ENCODE measurements at places on chromosomes 2 and 18. TPM values are rescaled to one million over a fixed set of nuclear protein-coding genes. Genes with fewer than 3 reads are reported as not detected.
A peak's percentile ranks its signal among the peaks of the same experiment; 100 is the strongest.

- DNase-seq = peak; percentile 78
- H3K36me3 ChIP-seq = no peaks in the 10 kb centered on the region
- peaks cover 26% of the 10 kb centered on the region for H3K27me3 ChIP-seq
- H3K27ac ChIP-seq = no peak overlapping the region
These were observed 34.5 kb downstream of the NEURL3 start for GRCh38 chr2:96470636-96471035.

DNA sequence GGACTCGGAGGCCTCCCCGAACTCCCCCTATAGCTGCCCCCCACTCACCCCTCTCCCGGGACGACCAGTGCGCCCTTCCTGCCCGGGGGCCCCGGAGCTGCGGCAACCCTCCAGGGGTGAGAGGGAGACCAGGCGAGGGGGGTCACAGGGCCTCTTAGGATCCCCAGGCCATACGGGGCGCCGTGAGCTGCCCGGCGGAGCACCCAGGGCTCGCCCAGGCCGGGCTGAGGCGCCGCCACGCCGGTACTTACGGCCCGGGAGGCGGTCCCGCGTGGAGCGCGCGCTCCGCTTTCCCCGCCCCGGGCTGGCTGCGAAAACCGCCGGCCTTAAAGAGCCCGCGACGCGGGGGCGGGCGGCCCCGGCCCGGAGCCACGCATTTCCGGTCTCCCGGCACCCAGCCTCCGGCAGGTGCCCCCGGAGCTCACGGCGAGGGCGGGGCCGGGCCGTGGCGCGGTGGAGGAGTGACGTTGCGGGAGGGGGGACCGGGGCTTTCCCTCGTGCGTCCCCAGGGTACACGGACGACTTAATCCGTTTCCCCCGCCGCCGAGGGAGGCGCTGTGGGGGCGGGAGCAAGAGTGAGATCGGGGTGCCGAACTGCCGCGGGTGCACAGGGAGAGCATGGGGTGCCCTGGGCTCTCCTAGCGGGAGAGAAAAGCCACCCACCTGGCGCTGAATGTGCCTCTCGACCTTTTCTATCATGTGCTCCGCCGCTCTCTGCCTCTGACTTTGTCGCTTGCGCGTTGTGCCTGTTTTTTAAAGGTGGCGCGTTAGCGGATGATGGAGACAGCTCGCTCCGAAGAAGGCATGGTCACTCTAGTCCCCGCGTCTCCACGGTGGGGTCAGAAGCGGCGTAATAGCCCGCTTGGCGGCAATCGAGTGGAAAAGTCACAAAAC is at the start of gene METTL21A:
METTL21A (minus strand) TSS at position 381 of the 894 bp plus-strand sequence. CDS start 1,019 bp downstream, outside the sequence.
- H3K4me3 ChIP-seq = peak within 1 kb of the TSS; percentile 94
- peaks cover 8% of the 10 kb centered on the region for H3K36me3 ChIP-seq
- H3K27me3 ChIP-seq = no peaks in the 10 kb centered on the region
- DNase-seq = peak; percentile 96

DNA sequence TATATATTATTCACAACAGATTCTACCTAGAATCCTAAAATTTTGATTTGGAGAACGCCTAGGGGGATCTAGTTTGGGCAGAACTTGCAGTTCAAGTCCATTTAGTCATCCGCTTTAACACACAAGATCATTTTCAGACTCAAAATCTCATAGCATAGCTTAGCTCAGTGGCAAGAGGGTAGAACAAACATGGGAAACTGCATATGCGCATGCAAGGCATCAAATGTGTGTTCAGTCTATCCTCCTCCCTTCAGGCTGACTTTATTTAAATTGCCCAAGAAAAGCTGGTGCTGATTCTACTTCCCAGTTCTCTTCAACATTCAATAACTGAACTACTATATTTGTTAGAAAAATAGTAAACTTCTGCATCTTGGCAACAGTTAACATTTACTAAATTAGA is 79.6 kb upstream of the NRXN1 start:
- no peak overlapping the region for H3K27ac ChIP-seq
- no peaks in the 10 kb centered on the region for H3K36me3 ChIP-seq
- H3K27me3 ChIP-seq = no peaks in the 10 kb centered on the region
- no peak overlapping the region for H3K4me3 ChIP-seq
- no peak for DNase-seq
- H3K4me1 ChIP-seq = no peaks in the 10 kb centered on the region

DNA sequence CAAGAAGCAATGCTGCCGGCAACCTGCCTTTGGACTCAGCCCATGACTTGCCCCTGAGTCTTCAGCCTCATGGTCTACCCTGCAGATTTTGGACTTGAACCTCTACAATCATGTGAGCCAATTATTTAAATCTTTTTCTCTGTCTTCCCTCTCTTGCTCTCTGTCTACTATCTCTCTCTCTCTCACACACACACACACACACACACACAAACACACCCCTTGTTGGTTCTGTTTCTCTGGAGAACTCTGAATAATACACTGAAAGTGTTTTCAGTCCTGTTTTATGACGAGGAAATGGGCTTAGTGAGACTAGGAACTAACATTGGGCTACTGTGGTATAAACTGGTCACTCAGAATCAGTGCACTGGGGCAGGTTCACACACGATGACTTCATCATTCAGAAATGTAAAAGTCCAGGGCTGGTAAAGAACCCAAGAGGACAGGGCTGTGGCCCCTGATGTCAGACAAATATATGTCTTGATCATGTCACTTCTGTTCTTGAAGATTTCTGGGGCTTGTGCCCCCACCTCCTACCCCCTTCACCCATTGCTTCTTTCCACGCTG is 266.1 kb upstream of the SIX2 start:
- no peaks in the 10 kb centered on the region for H3K36me3 ChIP-seq
- H3K4me1 ChIP-seq = peaks cover 22% of the 10 kb centered on the region
- H3K27me3 ChIP-seq = no peaks in the 10 kb centered on the region
- DNase-seq = peak; percentile 75

DNA sequence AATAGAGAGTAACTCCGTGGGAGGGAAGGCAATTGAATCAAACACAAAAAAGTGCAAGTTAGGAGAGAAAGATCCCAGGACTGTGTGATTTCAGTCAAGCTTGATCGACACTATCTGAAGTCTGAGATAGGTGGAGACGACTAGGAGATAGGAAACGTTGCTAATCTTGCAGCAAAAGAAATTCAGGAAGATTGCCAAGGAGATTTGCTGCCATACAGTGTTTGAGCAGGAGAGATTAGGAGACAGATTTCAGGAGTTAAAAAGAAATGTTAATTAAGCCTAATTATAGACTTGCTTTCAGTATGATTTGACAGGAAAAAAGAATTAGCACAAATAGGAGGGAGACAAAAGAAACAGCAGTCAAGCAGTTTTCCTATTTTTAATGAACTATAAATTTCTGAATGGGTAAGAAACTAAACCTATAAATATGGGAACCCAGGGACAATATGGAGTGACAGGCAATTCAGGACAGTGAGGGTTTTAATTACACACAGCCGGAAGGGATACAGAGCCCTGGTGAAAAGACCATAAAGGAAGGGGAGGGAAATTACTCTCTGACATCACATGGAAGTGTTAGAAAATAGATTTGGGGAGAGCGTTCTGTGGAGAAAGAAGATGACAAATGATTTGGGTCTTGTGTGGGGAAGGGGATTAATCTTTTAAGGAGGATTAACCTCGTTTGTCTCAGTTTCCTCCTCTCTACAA is 72.6 kb downstream of the SUCLG1 start:
- H3K4me3 ChIP-seq = no peak overlapping the region
- H3K4me1 ChIP-seq = no peaks in the 10 kb centered on the region
- H3K27ac ChIP-seq = no peak overlapping the region
- H3K27me3 ChIP-seq = no peaks in the 10 kb centered on the region
- no peaks in the 10 kb centered on the region for H3K36me3 ChIP-seq

GRCh38 chr18:10234912-10235660 is 219.3 kb upstream of the APCDD1 start:
- no peaks in the 10 kb centered on the region for H3K36me3 ChIP-seq
- peaks cover 4% of the 10 kb centered on the region for H3K4me1 ChIP-seq
- H3K27ac ChIP-seq = no peak overlapping the region
- peak; percentile 81 for DNase-seq
- no peaks in the 10 kb centered on the region for H3K27me3 ChIP-seq

DNA sequence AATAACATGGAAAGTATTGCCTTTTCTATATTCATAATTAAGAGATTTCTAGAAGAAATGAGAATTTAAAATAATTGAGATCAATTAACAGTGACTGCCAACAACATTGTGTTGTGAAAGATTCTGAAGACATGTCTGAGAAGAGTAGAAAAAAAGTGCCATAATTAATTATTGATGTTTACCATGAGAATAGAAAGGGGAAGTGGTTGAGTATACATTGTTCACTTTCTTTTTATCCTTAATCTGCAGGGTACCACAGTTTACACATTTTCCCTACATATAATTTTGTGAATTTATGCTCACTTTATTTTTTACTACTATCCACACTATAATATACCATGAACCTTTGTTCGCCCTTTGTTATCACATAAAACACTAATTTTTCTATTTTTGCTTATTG is 47.1 kb upstream of the UBE2E3 start:
- H3K27ac ChIP-seq = no peak overlapping the region
- H3K4me1 ChIP-seq = no peaks in the 10 kb centered on the region
- H3K4me3 ChIP-seq = no peak overlapping the region
- no peaks in the 10 kb centered on the region for H3K36me3 ChIP-seq

DNA sequence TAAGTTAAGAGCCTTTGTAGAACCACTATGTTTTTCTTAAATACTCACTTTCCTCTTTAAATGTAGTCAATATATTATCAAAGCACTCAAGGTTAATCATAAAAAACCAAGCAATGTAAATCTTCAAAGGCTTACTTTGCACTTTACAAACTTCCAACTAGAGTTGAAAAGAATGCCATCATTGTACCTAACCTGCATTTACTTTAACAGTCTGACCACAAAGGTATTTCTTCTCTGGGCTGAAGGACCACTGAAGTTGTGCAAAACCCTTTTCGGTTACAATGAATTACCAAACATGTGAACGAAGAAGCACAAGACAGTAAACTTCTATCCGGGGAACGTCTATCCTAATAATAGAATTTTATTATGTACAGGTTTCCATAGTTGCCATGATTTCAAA is 3.0 kb downstream of the HNRNPLL start:
- peaks cover 19% of the 10 kb centered on the region for H3K4me1 ChIP-seq
- no peak overlapping the region for H3K4me3 ChIP-seq
- no peaks in the 10 kb centered on the region for H3K36me3 ChIP-seq
- peak overlapping the region; percentile 45 for H3K27ac ChIP-seq
- no peaks in the 10 kb centered on the region for H3K27me3 ChIP-seq

DNA sequence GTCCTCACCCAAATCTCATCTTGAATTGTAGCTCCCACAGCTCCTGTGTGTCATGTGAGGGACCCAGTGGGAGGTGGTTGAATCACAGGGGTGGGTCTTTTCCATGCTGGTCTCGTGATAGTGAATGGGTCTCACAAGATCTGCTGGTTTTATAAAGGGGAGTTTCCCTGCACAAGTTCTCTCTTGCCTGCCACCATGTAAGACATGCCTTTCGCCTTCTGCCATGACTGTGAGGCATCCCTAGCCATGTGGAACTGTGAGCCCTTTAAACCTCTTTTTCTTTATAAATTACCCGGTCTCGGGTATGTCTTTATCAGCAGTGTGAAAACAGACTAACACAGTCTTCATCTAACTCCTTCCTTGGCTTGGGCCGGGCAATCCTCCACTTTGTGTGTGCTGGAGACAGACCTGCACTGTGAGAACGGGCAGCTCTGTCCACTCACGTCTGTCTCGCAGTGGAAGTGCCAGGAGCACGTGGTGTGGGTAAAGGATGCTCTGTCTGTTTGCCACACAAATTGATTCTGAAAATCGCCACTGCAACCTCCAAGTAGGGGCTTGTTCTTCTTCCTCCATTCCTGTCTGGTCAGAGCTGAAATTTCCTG is 47.6 kb upstream of the OTOS start:
- no peaks in the 10 kb centered on the region for H3K4me1 ChIP-seq
- H3K27ac ChIP-seq = no peak overlapping the region
- H3K27me3 ChIP-seq = peaks cover 17% of the 10 kb centered on the region
- no peaks in the 10 kb centered on the region for H3K36me3 ChIP-seq

GRCh38 chr2:11493282-11493681 is 27.3 kb upstream of the E2F6 start:
- H3K36me3 ChIP-seq = no peaks in the 10 kb centered on the region
- no peak overlapping the region for H3K4me3 ChIP-seq
- H3K27ac ChIP-seq = no peak overlapping the region
- H3K4me1 ChIP-seq = no peaks in the 10 kb centered on the region

DNA sequence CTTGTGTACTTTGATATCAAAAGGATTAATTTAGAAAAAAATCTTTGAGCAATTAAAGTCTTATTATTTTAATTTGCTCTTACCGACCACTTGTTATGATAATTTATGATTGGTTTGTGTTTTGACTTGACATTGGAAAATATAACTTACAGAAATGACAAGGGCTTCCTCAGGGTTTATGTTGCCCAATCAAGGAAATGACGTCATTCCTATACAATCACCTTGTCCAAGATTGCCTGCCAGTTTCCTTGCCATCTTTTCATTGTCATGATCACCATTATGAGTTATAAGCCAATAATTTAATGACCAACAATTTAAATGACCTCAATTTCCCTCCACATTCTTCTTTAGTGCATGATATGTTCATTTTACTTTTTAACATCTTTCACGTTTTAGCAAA is 351.8 kb upstream of the TMEFF2 start:
- no peak for DNase-seq
- no peaks in the 10 kb centered on the region for H3K36me3 ChIP-seq
- no peaks in the 10 kb centered on the region for H3K27me3 ChIP-seq
- H3K27ac ChIP-seq = no peak overlapping the region
- no peak overlapping the region for H3K4me3 ChIP-seq
- no peaks in the 10 kb centered on the region for H3K4me1 ChIP-seq

DNA sequence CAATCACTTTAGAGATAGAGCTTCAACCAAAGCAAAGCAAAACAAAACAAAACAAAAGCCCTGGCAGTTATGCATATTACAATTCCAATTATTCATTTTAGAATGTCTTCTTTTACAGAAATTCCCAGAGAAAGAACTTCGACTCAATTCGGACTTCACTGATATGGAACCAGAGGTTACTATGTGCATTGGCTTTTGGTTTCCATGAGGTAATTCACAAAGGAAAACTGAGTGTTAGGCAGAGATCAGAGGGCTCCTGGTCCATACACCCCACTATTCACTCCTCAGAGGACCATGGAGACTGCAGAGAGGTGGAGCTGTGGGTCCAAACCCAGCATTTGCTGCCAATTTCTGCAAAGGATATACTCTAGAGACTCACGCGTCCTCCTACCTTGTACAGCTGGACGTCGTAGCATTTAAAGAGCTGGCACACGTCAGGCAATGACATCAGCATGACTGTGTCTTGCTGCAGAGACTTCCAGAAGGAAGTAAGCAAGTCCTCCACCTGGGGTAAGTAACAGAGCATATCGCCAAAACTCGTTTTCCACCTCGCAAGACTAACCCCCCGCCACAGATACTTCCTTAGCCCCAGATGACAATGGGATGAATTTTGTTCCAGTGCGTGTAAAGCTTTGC is 31.3 kb upstream of the CREG2 start:
- H3K4me3 ChIP-seq = no peak overlapping the region
- peaks cover 9% of the 10 kb centered on the region for H3K36me3 ChIP-seq
- no peaks in the 10 kb centered on the region for H3K27me3 ChIP-seq
- H3K27ac ChIP-seq = no peak overlapping the region
- no peaks in the 10 kb centered on the region for H3K4me1 ChIP-seq

Gene BMP10
- not detected for total RNA-seq

Gene CHRND
- not detected for total RNA-seq

Gene TSPYL6
- total RNA-seq = not detected
